Bone marrow (tissue), 2 donors: ENCODE measurements at places on chromosomes 4 and X.

GRCh38 chr4:81482326-81482725 lies 10.6 kb upstream of the RASGEF1B start:
- no peak for DNase-seq

DNA sequence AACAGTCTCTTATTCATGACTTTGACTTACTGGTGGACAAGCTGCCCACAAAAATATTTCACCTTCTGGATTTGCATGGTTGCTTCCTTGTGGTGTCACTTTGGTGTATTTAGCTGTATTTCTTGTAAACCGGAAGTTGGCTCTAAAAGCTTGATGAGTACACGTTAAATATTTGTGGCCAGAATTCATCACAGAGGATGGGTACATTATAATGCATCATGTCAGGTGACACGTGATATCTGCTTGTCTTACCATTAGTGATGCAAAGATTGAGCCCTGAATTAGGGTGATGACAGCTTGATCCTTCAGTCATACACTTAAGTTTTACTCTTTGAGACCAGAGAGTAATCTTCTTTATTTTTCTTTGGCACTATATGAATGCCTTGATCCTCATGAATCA lies 188.3 kb upstream of the RPS6KA3 start:
- DNase-seq = no peak

GRCh38 chr4:184413261-184414046 lies 60.9 kb downstream of the IRF2 start:
- no peak for DNase-seq

DNA sequence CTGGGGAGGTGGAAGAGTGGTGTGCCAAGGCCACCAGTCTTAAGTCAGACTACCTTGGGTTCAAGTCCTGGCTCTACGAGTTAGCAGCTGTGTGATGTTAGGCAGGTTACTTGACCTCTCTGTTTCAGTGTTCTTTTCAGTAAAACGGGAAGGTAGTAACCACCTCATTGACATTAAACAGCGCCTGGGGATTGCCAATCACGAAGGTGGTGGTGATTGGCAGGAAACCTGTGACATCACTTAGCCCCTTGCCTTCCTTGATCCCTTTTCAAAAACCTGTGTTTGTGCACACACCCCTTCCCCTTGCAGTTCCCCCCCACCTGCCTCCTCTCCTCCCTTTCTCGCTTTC lies 7.6 kb downstream of the KLF3 start:
- no peak for DNase-seq

DNA sequence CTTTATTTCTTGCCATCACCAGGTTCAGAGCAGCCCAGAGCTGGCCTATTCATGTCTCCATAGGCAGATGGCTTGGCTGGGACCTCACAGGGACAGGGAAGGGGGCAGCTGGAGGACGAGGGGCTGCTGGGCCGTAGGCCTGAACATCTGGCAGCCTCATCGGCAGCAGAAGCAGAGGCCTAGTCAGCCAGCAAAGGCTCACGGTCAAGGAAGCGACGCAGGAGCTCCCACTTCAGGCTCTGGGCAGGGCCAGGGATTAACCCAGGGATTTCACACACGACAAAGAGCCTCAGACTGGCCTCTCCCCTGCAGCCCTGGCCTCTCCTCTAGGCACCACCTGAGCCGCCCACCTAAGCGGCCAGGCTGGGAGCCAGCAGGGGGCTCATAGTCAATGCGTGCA lies 46.0 kb upstream of the MAN2B2 start:
- DNase-seq = no peak

DNA sequence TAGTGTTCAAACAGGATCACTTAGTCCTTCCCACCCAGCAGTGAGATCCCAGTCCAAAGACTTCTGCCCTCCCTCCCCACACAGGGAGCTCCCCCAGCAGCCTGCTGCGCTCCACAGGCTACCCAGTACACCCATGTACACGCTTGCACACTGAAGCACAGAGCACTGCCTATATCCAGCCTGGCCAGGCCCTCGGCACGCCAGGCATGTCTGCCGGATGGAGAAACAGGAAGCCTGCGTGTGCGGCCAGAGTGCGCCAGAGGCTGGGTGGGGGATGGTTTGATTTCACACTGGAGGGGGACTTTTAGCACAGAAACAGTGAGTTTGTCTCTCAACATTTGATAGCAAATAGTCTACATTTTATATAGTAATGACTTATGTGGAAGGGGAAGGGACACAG lies 833.5 kb upstream of the IGFBP7 start:
- no peak for DNase-seq

- no peak for DNase-seq
Measured at GRCh38 chr4:163473576-163473975, at the start of gene TKTL2. TKTL2 (minus strand) TSS chr4:163473754; CDS start chr4:163473734, 20 bp downstream.

DNA sequence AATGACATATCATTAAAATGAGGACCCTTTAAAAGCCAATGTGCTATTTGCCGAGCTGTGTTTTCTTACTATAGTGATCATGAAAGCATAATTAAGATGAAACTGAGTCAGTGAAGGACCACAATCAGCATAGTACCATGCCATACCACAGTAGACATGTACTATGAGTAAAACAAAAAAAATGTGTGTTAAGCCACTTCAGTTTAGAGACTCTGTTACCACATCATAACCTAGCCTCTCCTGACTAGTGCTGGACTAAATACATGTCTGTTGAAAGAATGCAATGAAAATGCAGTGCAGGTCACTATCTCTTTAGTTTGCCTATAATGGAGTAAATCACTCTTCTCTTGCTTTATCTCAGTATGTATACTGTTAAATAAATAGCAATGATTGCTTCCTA lies 12.3 kb upstream of the DDX53 start:
- DNase-seq = no peak

DNA sequence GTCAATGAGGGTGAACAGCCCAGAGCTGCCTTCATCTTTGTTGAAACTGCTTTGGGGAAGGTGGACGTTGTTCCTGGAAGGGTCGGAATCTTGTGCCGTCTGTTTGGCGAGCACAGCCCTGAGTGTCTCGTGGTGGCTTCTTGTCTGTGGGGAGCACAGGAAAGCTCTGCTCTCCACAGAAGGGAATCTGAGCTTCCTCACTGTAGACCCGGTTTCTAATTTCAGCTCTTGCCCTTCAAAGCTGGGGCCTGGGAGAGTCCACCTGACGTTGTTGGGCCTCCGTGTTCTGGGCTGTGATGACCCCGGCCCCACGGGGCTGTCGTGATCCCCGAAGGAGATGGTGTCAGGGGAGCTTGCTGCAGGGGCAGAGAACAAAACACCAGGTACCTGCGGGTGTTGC lies 47.5 kb downstream of the SORCS2 start:
- DNase-seq = no peak

- no peak for DNase-seq
Measured at GRCh38 chr4:137597752-137598430, 65.6 kb upstream of the PCDH18 start.

- no peak for DNase-seq
Measured at GRCh38 chr4:187632260-187632995, 363.1 kb upstream of the ZFP42 start.

DNA sequence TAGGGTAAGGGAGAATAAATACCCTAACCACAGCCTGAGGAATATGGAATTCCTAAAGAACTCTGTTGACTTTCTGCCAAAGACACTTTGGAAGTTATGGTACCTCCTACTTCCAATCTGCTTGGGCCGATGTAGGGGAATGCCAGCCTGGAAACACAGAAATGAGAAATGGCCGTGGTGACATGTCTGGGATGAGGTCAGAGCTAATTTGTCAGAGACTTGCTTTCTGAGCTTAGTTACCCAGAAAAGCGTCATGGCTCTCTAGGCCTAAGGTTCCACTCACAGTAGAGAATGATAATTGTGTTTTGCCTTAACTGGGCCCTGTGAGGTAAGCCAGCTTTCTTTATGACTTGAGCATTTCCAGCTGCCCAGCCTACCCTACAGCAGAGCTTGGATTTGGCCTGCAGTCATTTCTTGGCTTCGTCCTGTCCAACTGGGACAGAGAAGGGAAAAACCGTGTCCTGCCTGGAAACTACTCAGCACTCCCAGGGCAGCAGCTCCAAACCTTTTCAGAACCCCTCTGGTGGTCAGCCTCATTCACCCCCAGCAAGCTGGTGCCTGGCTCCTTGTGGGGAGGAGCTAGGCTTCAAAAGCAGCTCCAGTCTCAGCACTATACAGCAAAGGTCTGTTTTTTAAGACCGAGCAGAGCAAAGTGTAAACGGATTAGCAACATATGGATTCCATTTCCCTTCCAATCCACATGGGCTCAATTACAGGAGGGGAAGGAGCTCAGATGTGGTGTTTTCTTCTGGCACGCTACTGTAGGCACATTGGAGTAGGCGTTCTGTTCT lies 92.3 kb downstream of the RLIM start:
- DNase-seq = no peak

DNA sequence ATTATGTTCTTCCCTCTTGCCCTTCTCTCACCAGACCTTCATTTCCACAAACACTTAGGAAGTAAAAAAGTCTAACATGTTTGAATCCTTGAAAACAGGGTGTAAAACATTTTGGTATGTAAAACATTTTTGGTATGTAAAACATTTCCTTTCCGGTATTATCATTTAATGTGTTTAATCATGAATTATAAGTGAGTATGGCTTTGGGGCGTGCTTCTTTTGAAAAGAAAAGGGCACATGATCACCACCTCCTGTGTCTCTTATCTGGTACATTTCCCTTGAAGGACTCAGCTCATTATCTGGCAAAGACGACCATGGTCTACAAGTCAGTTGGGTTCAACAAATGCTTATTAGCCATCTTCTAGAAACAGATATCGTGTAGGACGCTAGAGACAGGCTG lies 283.6 kb downstream of the FRMPD4 start:
- DNase-seq = no peak
